Stimulated activated CD4-positive, alpha-beta T cell treated with anti-CD3 and anti-CD28 coated beads, Interleukin-1b, Interleukin-23, amount 100 ng/mL, for 48 hours (primary cell): ENCODE measurements at places on chromosomes 1 and 21.

DNA sequence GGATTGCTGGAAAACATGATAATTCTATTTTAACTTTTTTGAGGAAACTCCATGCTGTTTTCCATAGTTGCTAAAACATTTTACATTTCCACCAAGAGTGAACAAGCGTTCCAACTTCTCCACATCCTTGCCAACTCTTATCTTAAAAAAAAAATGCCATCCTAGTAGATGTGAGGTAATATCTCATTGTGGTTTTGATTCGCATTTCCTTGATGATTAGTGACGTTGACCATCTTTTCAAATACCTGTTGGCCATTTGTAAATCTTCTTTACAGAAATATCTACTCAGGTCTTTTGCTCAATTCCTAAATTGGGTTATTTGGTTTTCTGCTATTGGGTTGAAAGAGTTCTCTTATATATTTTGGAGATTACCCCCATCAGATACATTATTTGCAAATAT, 77.4 kb upstream of the CLDN14 start:
- DNase-seq, result no peak

DNA sequence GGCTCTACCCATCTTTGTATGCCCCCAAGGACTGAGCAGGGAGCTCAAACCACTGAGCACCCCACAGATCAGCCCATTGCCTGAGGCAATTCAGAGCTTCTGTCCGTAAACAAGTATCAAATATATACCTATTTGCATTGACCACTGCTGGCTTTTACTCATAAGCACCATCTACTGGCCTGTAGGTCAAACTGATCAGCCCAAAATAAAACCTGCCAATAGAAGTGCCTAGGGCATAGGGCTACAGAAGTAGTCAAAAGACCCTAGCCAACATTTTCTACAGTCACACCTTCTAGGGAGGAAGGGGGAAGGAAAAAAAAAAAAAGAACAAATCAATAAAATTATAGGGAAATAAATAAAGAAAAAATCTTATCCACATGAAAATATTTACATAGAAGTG, 5.3 kb upstream of the LCE3D start:
- DNase-seq, result no peak

DNA sequence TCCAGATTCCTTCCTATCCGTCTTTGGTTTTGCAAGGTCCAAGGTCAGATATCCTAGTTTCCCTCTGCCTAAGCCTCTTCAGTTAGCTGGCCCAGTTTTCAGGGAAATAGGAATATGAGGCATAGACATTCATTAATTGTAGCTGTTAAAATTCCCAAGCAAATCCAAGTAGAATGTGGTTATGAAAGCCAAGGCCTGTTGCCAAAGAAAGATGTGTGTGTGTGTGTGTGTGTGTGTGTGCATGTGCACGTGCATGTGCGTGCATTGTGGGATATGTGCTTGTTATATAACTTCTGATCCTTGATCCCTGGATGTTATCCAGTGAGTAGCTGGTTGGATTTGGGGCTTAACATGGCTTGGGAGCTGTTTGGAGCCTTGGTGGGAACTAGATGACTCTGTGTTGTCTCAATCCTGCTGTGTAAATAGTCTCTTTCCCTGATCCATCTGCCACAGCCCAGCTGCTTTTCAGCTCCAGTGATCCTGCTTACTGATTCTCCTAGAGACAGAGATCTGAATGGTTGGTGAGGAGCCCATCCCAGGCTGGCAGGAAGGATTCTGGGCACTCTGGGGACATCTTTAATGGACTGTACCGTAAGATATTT, 70.6 kb upstream of the GCLM start:
- no peak for DNase-seq

GRCh38 chr1:84260852-84261518, 40.5 kb upstream of the SAMD13 start:
- no peak for DNase-seq

DNA sequence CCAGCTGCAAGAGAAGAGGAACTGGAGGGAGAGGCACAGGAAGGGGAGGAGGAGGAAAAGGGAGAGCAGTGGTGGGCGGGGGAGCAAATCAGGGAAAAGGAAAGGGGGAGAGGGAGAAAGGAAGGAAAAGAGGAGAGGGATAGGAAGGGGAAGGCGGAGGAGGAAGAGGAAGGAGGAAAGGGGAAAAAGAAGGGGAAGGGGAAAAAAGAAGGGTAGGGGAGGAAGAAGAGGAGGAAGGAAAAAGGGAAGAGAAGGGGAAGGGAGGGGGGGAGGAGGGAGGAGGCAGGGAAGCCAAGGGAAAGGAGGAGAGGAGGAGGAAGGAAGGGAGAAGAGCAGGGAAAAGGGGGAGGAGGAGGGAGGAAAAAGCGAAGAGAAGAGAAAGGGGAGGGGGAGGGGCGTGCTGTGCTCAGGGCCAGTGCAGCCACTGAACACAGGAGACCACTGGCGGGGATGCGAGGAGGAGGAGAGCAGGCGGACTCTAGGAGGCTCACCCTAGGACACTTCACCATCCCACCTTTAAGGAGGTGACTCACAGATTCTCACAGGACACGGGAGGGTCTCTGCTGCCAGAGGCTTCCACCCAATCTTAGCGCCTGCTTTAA, 33.1 kb downstream of the PGBD5 start:
- no peak for DNase-seq

GRCh38 chr1:27804791-27805190, 25.8 kb upstream of the PPP1R8 start:
- DNase-seq, result peak; percentile 15

GRCh38 chr1:65001231-65001792, 35.0 kb upstream of the JAK1 start:
- peak; percentile 84 for DNase-seq

DNA sequence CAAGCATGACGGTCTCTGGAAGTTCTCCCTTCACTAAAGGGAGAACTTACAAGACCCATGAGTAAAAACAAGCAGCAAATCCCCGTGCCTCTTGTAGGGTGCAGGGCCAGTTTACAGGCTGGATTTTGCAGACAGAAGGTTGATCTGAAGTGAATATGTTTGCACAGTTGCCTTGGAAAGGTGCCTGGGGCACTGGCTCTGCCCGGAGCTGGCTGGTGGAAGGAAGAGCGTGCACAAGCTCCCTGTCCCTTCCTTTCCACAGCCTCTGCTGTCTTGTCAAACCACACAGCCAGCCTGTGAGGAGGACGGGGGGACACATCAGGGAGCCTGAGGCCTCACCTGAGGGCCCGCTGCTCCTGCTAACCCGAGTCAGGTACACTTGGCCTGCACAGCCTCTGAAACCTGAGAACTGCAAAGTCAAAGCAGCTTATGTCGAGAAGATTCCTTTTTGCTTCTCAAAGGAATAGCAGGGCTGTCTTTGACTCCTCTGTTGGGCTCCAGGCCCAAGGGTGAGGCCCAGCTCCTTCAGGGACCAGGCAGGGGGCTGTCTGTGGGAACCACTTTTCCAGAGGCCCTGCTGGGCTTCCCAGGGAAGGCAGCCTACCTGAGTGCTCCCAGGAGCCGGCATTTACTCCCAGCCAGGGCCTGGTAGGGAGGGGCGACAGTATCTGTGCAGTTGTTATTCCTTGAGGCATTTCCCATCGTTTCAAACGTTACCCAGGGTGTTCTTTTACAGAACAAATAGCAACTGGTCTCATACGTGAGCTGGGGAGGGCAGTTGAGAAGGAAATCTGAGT, 251.5 kb downstream of the SIPA1L2 start:
- DNase-seq, result no peak

- no peak for DNase-seq
Observed at GRCh38 chr1:233444484-233444883, 117.0 kb downstream of the MAP3K21 start.

- DNase-seq, result no peak
Observed at GRCh38 chr1:118659646-118660045, 328.5 kb downstream of the TBX15 start.

GRCh38 chr1:23434260-23434775, 9.8 kb upstream of the TCEA3 start:
- DNase-seq, result no peak

DNA sequence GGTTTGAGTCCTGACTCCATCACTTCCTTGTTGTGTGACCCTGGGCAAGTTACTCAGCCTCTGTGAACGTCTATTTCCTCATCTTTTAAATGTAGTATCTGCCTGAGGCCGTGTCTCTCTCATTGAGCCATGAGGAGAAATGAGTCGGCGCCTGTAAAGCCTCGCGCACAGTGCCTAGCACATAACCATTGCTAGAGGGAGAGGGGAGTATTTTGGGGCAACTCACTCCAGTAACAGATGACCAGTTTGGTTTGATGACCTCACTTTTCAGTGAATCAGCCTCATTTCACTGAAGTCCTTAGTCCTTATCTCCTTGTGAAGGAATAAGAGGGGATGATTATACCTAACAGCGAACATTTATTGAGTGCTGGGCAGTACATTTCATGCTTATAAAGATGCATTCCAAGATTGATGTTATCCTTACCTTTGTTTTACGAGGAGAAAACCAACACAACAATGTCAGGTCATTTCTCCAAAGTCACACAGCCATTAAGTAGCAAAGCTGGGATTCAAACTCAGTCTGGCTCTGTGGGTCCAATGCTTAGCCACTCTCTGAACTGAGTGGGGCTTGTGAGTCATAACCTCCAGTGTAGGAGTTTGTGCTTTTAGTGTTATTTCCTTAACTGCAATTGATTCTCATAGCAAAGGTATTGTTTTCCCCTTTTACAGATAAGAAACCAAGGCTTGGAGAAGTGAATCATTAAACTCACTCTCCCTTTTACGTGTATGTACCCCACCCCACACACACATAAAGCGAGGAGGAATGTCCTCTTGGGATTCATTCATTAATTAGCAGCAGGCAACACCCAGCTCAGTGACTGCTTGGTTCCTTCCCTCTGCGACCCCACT, 25.9 kb downstream of the KCNC4 start:
- peak; percentile 84 for DNase-seq
